ENCODE measurements at places on chromosomes 12 and 14.

DNA sequence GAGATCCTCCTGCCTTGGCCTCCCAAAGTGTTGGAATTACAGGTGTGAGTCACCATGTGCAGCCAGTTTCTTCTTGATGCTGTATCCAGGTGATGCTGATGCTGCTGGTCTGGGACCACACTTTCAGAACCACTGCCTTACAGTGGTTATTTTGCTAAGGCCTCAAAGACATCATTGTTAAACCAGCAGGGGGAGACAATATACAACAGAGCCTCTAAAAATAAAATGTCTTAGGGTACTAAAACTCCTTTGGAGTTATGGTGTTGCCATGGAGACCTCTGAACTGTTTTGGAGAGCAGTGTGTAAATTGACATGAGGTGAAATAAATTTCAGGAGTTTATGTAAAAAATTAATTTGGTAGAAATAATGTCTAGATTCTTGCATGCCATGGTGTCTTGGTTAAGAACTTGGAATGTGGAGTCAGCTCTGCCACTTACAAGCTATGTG, 1.1 kb upstream of the ARG2 start:
- peak; percentile 67 for DNase-seq

DNA sequence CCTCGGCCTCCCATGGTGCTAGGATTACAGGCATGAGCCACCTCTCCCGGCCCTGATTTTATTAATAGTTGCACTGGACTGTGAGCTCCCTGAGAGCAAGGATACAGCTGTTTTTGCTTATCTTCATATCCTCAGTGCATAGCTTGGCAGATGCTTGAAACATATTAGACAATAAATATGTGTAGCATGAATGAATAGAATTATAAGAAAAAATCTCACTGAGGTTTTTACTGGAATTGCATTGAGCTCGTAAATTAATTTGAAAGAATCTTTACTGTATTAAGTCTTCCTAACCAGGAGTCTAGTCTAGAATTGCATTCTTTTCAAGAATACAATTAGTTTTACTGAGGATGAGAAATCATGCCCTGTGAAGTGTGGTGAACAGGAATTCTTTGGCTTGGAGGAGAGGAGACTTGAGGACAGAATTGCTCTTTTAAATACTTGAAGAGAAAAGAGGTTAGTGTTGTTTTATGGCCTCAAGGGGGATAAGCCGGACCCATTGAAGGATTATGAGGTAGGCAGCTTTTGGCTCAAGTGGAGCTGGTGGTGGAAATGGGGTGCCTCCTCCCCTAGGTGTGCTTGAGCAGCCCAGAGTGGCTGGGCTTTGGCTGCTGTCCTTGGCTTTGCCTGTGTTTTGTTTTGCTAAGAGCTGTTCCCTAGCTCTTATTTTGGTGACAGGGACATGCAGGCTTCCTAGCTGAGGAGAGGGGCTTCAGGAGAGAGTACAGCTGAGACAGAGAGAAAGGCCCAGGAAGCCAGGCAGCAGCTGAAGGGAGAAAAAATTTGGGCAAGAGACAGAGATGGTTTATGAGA, 34.0 kb downstream of the PLEKHD1 start:
- DNase-seq: peak; percentile 83

DNA sequence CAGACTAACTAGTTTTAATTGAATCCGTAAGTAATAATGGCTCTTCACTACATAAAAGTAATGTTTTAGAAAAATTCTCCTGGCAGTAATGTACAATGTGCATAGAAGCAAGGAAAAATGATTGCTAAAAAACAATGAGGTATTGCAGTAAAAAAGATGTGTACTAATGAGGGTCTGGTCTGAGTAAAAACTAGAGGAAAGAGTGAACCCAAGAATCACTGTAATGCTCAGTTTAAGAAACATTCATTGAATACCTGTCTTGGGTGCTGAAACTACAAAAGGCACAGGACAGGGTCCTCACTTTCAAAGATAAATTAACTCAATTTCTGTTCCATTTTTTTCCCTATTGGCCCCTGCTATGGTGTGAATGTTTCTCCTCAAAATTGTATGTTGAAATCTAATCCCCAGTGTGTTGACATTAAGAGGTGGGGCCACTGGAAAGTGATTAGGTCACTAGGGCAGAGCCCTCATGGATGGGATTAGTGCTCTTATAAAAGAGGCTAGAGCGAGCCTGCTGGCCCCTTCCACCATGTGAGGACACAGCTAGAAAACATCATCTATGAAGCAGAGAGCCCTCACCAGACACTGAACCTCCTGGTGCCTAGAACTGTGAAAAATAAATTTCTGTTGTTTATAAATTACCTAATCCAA, 51.6 kb downstream of the RPS6KA5 start:
- DNase-seq: peak; percentile 24

- no peak for DNase-seq
Observed at GRCh38 chr14:87405563-87405962, 587.4 kb downstream of the GALC start.

GRCh38 chr14:102316338-102316742, 3.2 kb upstream of the ZNF839 start:
- peak; percentile 77 for DNase-seq

DNA sequence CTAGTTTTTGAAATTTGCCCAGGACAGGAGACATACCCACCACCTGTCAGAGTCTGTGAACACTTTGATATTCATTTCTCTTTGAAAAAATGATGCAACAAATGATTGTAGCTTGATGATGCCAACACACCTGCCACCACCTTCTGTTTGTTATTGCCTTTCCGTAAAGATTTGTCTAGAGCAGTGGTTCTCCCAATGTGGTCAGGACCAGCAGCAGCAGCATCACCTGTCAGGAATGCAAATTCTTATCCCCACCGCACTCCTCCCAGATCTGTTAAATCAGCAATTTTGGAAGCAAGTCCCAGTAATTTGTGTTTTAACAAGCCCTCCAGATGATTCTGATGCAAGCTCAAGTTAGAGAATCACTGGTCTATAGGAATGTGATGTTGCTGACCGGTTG, 9.9 kb downstream of the CCDC175 start:
- peak; percentile 13 for DNase-seq

GRCh38 chr14:76083796-76084765, 67.6 kb upstream of the GPATCH2L start:
- no peak for DNase-seq

GRCh38 chr12:87107766-87108165, 851.6 kb upstream of the MGAT4C start:
- no peak for DNase-seq

- no peak for DNase-seq
Observed at GRCh38 chr14:61992139-61992538, 229.9 kb downstream of the SNAPC1 start.

Measured in NCI-H524 (cell line).